ENCODE measurements at places on chromosomes 16 and 17.

GRCh38 chr17:82198092-82198491, 14.6 kb downstream of the CCDC57 start:
- no peak for DNase-seq

DNA sequence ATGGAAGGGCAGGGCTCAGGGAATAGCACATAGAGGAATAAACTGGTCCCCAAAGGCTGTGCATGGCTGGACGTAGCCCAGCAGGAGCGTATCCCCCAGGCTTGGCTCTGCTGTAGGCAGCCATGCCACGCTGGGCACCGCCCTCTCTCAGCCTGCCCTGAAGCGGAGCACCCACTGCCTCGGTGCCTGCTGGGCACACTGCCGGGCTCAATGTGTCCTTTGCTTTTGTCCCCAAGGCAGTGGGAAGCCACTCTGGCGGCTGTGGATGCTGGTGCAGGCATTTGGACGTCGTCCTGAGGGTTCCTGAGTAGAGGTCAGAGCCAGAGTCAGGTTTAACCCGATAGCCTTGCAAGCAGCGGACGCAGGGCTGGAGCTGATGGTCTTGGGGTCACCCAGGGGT, 141.0 kb downstream of the ENGASE start:
- no peak for DNase-seq

- no peak for DNase-seq
These were observed 53.3 kb upstream of the LYRM9 start for GRCh38 chr17:27946513-27946912.

GRCh38 chr16:19589771-19590302, 34.3 kb downstream of the VPS35L start:
- DNase-seq = peak; percentile 16

- no peak for DNase-seq
These were observed 11.4 kb upstream of the ITPRIPL2 start for GRCh38 chr16:19102187-19102872.

DNA sequence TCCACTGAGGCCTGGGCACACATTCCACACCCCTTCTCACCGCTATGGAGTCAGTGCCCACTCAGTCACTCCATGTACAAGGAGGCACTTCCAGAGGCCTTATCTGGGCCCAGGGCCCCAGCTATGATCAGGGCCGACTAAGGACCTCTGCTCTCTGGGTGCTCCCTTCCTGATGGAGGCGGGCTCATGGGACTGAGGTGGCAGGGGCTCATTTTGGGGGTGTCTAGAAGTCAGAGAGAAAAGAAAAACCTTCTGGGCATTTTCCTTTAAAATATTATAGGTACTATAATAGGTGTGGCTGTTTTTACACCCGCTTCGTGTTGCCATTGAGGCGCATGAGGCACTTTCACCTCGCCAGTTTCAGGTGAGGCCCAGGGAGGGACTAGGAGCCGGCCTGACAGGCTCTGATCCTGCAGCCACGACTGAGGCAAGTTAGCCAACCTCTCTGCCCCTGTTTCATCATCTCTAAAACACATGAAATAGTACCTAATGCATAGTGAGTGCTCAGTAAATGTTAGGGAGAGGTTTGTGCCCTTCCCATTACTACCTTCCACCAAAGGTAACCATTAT, 14.4 kb downstream of the B9D1 start:
- DNase-seq = no peak

DNA sequence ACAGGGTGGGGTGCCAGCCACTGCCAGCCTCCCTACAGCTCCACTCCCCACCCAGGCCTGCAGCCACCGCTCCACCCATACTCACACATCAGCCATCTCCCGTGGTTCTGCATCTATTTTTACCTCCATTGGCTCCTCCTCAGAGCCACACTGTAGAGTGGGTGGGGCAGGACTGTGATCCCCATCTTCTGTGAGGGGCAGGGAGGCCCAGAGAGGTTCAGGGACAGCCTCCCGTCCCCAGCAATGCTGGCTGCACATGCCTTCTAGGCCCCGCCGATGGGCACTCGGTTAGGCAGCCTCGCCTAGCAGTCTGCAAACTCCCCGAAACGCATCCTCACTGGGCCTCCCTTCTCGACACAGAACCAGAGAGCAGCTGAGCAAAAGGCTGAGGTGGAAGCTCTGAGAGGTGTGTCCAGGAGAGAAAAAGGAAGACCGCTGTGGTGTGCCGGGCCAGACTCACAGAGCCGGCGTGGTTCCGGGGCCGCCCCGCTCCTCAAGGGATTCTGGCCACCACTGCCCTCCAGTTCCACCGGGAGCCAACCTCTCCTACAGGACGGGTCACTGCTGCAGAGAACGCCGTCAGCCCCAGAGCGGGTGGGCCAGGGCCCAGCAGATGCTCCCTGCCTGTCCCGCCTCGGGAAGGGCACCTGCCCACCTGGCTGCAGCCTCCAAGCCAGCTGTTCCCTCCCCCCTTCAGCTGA, 71.9 kb downstream of the ABR start:
- DNase-seq = no peak

DNA sequence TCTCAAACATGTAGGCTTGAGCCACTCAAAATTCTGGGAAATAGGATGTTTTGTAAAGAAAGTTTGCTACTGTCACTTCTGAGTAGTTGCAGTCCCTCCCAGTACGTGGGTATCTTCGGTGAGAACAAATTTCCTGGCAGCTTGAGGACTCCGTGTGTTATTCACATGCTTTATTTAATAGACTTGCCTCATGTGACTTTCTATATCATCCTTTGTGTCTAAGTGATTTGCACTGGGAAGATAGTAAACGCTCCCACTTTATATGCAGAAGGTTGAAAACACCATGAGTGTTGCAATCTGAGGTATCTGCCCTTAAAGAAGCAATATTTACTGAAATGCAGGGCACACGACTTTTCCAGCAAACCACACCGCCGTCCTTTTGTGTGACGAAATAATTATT, 643.7 kb downstream of the MAF start:
- DNase-seq = no peak

Measured in right renal cortex interstitium (tissue), 3 donors.